ENCODE measurements at places on chromosomes 5 and 9. TPM values are rescaled to one million over a fixed set of nuclear protein-coding genes. Genes with fewer than 3 reads are reported as not detected.

Gene CFAP90
- not detected for total RNA-seq

Gene ENHO
- total RNA-seq: not detected

Gene PAIP2
- 43.6 TPM for total RNA-seq

Gene PCDHGB2
- 1.7 TPM for total RNA-seq

Gene PAPPA
- not detected for total RNA-seq

Gene GFI1B
- total RNA-seq: not detected

Gene EMB
- 110 TPM for total RNA-seq

Gene PTPDC1
- total RNA-seq: 8.5 TPM

Gene SHOC1
- total RNA-seq: under 0.01 TPM

Gene PCDHGA12
- total RNA-seq: 2.0 TPM

Gene CCDC171
- total RNA-seq: 2.8 TPM

Gene ACOT12
- total RNA-seq: not detected

Gene POU5F2
- 0.61 TPM for total RNA-seq

Gene ADAMTS6
- 67.4 TPM for total RNA-seq

Gene PCDHAC2
- 3.7 TPM for total RNA-seq

Gene NEURL1B
- 0.50 TPM for total RNA-seq

Gene ZNF483
- total RNA-seq: 5.7 TPM

Gene UBE2QL1
- not detected for total RNA-seq

Gene FAM153A
- not detected for total RNA-seq

Gene SPATA6L
- 4.3 TPM for total RNA-seq

Gene NPR3
- 5.0 TPM for total RNA-seq

Gene WDR38
- not detected for total RNA-seq

Gene SLC12A2
- 50.3 TPM for total RNA-seq

Gene MIER3
- 17.6 TPM for total RNA-seq

Gene CD72
- 1.7 TPM for total RNA-seq

Gene CRB2
- 0.17 TPM for total RNA-seq

Gene SLC36A2
- total RNA-seq: not detected

Gene RAPGEF6
- total RNA-seq: 14.8 TPM

Gene RNF183
- not detected for total RNA-seq

Gene INSL6
- total RNA-seq: not detected

Gene DMRT2
- total RNA-seq: not detected

Gene ADRA1B
- total RNA-seq: 0.67 TPM

Gene EDIL3
- total RNA-seq: 137 TPM

Gene TLX3
- total RNA-seq: not detected

Gene ENTREP1
- 12.5 TPM for total RNA-seq

Gene NR2F1-AS1
- 12.2 TPM for total RNA-seq

Gene ADAM19
- total RNA-seq: 0.88 TPM

Gene ATP10B
- 0.33 TPM for total RNA-seq

Gene DNM1
- 3.2 TPM for total RNA-seq

All from mammary epithelial cell (primary cell).